ENCODE measurements at places on chromosomes 4 and X.

DNA sequence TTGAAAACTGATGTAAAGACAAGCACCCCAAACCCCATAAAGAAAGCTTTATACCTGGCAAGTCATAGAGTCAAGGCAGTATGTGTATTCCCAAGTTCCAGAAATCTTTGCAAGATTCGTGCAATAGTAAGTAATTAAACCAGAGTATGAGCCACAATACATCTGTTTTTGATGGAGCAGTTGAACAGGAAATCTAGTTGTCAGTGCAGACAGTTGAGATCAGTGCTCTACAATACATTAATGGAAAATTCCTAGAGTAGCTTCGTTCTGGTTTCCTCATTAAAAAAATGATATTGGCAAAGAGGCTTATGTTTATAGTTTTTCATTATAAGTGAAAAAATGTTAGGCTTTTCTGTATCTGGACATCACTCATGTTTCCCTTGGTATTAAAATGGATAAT, 575.3 kb downstream of the TRIML1 start:
- DNase-seq, result no peak

DNA sequence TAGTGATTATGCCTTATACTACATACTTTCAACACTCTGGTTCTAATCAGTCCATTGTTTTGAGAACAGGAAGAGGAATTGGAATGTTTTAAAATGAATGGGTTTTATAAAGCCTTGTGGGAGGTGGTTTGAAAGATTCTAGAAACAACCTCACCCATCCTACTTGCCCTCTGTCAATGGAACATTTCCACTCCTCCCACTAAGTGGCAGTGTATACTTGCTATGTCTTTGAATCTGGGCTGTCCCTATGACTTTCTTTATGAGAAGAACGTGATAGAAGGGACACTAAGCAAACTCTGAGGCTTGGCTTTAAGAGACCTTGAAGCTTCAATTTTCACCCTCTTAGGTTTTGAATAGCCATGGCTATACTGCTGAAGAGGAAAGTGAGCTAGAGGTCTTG, 611.2 kb downstream of the PPP4R3C start:
- DNase-seq, result peak; percentile 41

DNA sequence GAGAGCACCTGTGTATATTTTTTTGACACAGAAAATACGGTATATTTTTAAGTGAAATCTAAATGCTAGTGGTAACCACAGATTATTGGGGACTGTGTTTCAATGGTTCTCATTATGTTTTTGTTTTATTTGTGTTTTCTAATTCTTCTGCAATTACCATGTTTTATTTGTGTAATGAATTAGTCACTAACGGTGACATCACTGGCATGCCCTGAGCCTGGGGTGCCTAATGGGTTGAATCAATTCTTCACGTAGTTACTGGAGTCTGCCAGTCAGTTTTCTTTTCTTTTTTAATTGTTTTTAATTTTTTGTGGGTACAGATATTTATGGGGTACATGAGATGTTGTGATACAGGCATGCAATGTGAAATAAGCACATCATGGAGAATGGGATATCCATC, 168.8 kb downstream of the RELL1 start:
- no peak for DNase-seq

DNA sequence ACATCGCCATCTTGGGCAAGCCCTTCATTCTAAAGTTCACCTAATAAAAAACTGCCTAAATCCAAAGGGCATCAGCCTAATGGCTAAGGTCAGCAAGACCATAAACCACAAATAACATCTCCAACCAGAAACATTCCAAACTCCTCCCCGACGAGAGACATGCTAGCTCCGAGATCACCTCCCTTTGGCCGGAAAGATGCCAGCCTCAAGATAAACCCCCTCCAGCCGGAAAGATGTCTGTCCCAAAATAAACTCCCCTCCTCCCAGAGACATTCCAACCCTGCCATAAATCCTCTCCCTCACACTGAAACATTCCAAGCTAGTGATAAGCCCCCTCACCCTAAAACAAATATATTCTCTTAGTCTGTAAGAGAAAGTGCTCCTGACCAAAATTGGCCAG, 13.3 kb upstream of the DYNLT3 start:
- DNase-seq, result no peak

GRCh38 chrX:53031380-53031779, 17.2 kb upstream of the GPR173 start:
- no peak for DNase-seq

DNA sequence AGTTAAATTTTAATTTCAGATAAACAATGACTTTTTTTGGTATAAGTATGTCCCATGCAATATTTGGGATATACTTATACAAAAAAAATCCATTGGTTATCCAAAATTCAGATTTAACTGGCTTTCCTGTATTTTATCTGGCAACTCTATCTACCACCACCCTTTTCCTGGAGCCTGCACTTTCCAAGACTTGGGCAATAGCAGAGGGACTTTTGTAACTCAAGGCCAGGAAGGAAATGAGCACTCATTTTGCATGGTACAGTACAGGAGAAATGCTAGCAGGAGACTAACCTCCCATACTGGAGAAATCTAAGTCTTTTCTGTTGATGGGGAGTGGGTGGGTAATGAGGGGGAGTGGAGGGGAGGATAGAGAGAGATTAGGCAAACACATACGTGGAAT, 37.7 kb upstream of the PLAC1 start:
- no peak for DNase-seq

DNA sequence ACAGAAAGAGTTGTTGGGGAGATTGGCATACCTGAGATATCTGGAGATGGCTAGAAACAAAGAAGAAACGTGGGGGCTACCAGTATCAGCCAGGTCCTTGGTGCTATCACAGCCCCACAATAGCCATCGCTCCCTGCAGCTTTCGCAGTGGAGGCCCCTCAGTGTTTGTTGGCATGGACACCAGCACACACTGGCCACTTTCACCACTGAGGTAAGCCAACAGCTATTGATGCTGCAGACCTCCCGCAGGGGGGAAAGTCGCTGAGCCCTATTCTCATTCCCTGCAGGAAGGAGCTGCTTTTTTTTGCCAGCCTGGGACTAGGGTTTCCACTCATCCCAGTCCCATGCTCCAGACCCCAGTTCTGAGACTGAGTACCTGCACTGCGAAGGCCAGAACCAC, 879.2 kb upstream of the IGFBP7 start:
- DNase-seq, result no peak

GRCh38 chr4:119299260-119299671, 22.7 kb downstream of the FABP2 start:
- peak; percentile 20 for DNase-seq

All from astrocyte of the hippocampus (primary cell).